ENCODE measurements at places on chromosomes 1 and 21.

DNA sequence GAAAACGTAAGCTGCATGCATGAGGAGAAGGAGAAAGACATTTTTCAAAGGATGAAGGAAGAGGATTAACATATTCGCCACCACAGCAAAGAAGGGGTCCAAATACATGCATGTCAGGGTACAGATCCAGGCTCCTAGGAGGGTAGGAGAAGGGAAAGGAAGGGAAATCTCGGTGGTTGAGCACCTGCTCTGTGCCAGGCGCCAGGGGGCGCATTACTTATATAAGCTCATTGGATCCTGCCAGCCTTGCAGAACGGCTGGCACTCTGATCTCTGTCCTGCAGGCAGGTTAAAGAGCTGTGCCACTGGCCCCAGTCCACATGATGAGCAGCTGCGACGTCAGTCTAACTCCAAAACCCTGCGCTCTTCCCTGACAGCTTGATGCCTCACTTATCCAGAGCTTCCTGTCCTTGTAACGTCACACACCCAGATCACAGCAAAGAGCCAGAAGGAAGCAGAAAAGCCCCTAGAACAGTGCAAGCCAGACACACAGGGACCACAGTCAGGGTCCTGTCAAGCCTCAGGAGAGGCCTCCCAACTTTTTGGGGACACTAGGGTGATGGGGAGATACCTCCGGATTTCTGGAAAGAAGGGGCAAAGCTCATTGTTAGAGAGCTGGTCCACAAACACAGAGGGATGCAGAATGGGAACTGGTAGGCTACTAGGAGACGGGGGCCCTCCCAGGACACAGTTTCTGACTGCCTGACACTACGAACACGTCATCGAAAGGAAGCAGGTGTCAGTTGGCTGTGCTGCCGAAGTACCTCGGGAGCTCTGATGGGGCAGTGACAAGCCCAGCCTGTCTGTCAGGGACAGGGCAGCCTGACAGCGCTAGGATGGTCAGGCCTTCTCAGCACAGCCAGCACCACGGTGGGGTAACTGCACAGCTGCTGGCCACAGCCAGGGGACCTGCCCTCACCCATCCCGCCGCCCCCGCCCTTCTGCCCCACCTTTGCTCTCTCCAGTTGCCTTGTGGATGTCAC is 99.1 kb downstream of the BEND5 start:
- DNase-seq: peak; percentile 20

GRCh38 chr1:33986390-33987095 is 122.7 kb downstream of the HMGB4 start:
- DNase-seq: peak; percentile 50

- no peak for DNase-seq
Observed at GRCh38 chr1:39692152-39693074, 1.2 kb upstream of the HPCAL4 start.

DNA sequence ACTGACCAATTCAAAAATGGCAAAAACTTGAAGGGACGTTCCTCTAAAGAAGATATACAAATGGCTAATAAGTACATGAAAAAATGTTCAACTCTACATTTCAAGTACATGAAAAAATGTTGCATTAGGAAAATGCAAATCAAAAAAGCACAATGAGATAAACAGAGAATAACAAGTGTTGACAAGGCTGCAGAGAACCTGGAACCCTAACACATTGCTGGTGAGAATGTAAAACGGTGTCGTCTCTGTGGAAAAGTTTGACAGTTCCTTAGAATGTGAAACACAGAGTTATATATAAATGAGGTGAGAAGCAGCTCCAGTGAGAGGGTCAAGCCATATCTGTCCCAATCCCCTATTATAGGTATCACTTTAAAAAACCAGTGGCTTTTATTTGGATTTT is 44.6 kb upstream of the RBM34 start:
- DNase-seq: no peak

DNA sequence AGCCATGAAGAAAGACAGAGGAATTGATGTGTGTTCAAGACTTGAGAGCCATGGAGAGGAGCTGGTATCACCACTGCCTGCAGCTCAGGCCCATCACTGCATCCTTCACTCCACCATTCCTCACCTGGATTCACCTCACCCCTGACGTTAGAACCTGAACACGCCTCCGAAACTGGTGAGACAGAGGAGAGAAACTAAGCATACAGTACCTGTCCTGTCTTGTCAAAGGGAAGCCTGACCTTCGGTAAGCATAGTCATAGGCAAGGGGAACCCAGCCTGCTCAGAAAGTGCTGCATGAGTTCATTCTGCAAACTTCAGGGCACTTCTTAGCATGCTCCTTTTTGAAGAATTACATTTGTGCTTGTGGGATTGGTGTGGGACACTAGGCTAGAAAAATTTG is 425.8 kb downstream of the DSCAM start:
- no peak for DNase-seq

DNA sequence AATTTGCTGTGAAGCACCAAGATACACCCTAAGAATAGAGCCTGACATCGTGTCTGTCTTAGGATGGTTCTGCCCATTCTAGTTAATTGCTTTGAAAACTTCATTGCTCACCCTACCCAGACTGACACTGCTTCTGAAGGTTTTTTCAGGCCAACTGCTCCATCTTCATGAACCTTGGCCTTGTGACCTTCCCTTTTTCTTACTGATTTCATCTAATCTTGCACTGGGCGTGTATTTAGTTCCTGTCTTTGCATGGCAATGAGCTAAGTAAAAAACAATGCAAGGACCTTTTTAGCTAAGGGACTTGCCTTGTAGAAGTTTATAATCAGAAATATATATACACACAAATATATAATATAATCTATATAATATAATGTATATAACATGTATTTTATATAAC is 108.0 kb downstream of the PBX1 start:
- DNase-seq: no peak

DNA sequence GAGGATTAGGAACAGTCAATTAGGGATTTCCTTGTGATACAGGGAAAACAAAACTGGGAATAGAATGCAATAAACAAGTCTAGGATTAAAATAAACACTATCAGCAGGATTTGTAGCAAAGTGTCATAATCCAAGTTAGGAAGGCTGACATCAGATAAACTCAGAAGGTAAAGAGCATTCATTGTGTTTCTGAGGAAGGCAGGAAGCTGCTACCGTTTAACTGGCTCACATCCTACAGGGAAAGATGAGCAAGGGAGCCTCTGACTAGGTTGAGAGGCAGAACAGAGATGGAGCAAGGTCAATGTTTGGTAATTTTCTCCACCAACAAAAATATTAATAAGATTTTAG is 124.7 kb downstream of the POU2F1 start:
- no peak for DNase-seq

DNA sequence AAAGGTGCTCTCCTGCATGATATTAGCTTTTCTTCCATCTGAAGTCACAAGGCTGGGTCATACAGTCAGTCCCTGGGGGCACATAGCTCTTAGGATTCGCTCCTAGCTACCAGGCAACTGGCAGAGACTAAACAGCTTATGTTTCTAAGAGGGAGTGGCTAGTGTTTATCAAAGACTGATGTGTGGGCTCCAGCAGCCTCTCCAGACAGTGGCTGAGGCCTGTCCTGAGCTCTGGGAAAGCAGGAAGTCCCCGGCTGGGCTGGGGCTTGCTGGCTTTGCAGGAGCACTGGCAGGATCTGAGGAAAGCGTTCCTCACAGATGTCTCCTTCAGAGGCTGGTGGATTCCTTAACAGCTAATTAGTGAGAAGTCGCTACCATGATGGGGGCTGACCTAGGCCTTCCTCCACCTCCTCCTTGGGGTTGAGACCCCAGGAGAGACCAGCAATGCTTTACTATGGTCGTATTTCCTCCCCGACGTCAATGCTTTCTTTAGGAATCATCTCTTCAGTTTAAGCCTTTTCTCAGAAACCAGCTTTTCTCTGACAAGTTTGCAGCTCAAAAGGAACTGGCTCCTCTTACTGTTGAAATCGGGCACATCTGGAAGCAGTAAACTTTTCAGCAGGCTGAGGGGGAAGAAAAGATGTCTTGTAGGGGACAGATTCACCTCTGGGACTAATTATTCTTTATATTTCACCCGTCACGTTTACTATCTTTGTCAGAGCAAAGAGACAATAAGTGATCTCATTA is 33.5 kb upstream of the HHAT start:
- no peak for DNase-seq

DNA sequence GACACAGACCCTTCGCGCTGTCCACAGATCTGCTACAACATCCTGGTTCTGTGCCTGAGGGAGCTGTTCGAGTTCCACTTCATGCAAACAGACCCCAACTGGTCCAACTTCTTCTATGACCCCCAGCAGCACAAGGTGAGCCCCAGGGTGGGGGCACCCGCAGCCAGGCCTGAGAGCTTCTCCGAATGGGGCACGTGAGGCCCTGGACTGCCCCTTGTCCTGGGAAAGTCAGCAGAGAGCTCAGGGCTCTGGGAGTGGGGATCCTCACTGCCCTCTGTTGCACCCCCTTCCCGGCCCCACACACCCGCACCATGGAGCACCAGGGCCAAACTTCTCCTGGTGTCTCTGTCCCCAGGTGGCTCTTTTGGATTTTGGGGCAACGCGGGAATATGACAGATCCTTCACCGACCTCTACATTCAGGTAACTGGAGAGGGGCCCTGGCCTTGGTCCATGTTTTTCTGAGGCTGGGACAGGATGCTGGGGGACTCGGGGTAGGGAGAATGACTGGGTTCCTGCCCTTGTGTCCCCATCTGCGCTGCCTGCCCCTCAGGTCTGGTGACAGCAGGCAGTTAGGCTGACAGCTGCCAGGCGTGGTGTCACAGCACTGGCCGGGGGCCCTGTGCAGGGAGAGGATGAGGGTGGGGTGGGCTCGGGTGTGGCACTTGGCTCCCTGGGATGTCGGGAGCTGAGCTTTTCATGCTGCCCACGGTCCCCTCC is 44.6 kb downstream of the COQ8A start:
- no peak for DNase-seq

DNA sequence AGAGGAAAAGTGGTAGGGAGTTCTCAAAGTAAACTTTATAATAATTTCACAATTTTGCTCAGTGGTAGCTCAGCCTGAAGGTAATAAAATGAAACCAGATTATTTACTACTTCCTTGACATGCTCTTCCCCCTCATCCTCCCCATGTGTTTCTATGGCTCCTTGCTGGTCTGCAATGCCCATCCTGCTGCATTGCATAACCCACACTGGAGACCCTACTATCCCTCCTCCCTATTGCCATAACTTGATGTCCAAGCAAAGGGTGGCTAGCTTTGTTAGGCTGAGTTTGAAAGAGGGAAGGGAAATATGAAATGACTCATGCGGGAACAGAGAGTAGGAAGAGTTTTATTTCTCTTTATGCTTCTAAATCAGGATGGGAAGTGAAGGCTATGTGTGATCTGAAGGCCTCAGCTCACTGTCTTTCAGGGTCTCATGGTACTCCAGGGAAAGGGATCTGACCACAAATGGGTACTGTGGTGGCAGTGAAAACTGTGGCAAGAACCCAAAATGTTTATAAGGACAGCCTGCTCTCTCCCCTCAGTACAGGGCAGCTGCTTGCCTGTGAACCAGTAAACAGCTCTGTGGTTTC is 36.4 kb upstream of the HSD17B7 start:
- DNase-seq: no peak

DNA sequence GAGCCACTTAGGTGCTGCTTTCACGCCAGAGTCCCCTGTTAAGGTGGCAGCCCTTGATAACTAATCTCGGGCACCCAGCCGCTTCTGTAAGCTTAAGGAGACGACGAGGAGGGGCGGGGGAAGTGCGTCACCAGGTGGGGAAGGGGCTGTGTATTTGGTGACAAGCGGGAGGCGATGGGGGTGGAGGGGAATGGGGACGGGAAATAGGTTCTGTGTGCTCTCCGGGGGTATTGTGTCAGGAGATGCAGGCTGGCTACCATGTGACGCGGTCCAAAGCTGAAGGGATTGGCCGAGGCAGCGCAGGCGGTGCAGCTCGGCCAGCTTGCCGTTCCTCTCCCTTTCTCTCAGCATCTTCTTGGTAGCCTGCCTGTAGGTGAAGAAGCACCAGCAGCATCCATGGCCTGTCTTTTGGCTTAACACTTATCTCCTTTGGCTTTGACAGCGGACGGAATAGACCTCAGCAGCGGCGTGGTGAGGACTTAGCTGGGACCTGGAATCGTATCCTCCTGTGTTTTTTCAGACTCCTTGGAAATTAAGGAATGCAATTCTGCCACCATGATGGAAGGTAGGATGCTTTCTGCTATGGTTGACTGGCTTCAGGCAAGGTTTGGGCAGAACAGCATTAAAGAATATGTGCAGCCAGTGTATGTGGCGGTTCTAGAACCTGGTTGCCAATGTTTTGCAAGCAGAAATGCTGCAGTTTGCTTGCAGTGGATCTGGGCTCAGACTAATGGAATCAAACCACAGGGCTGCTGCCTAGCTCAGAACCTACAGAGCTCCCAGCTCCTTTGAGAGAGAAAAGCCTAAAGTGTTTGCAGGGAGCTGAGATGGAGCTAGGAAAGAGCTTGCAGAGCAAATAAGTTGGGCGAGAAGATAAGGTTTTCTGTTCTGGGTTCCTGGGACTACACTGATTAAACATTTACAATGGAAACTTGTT is at the start of gene SGIP1:
Gene SGIP1, plus strand, starts transcription at position 350 of the 937 bp plus-strand sequence. Its CDS starts 206 bp downstream, at position 556.
- DNase-seq: peak; percentile 82

DNA sequence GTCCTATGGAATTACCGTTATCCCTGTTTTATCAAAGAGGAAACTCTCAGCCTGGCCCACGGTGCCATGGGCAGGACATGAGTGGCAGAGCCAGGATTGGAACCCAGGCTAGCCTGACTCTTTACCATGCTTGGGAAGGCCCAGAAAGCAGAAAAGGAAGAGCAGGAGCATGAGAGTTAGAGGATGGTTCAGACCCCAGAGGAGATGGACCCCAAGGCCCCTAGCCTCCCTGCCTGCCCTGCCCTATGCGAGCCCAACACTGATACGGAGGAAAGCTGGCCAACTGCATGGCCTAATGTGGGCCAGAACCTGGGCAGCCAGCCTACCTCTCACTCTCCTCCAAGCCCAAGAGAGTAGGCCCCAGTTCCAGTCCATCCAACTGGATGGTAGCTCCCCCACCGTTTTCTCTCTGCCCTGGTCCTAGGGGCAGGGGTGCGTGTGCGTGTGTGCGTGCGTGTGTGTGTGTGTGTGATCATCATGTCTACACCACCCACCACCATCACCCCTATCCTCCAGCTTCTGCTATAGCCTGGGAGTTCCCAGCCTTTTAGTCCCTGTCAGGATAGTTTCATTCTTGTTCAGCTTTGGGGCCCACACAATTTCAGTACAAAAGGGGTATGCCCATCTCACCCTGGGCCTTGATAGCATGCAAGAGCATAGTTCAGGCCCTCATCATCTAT is 15.4 kb upstream of the MEX3A start:
- no peak for DNase-seq

GRCh38 chr21:43910460-43910859 is 45.4 kb downstream of the AGPAT3 start:
- DNase-seq: no peak

- no peak for DNase-seq
Observed at GRCh38 chr1:90127288-90127953, 132.5 kb downstream of the ZNF326 start.

GRCh38 chr1:119564548-119564947 is 57.5 kb downstream of the HSD3B1 start:
- no peak for DNase-seq

GRCh38 chr1:82486969-82487368 is 686.2 kb downstream of the ADGRL2 start:
- DNase-seq: no peak

- DNase-seq: peak; percentile 19
Observed at GRCh38 chr1:58779801-58780382, 4.0 kb downstream of the JUN start.
